Stimulated activated CD4-positive, alpha-beta T cell treated with anti-CD3 and anti-CD28 coated beads, TNF-alpha, amount 100 ng/mL, for 4 hours (primary cell): ENCODE measurements at places on chromosomes 11 and 22.
A peak's percentile ranks its signal among the peaks of the same experiment; 100 is the strongest.

GRCh38 chr11:131739243-131739882 is 368.9 kb downstream of the NTM start:
- DNase-seq = no peak

DNA sequence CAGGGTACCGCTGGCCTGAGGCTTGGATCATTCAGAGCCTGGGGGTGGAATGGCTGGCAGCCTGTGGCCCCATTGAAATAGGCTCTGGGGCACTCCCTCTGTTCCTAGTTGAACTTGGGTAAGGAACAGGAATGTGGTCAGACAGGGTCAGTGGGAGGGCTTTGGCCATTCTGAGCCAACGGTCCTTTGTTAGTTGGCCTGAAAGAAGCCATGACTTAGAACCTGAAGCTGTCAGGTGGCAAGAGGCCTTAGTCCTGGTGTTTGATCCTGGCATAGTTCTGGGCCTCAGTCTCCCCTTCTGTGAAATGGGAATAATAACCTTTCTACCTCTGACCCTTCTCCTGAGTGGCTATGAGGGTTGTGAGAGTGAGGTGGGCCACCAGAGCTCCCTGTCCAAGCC is 8.3 kb downstream of the PGAP2 start:
- no peak for DNase-seq

DNA sequence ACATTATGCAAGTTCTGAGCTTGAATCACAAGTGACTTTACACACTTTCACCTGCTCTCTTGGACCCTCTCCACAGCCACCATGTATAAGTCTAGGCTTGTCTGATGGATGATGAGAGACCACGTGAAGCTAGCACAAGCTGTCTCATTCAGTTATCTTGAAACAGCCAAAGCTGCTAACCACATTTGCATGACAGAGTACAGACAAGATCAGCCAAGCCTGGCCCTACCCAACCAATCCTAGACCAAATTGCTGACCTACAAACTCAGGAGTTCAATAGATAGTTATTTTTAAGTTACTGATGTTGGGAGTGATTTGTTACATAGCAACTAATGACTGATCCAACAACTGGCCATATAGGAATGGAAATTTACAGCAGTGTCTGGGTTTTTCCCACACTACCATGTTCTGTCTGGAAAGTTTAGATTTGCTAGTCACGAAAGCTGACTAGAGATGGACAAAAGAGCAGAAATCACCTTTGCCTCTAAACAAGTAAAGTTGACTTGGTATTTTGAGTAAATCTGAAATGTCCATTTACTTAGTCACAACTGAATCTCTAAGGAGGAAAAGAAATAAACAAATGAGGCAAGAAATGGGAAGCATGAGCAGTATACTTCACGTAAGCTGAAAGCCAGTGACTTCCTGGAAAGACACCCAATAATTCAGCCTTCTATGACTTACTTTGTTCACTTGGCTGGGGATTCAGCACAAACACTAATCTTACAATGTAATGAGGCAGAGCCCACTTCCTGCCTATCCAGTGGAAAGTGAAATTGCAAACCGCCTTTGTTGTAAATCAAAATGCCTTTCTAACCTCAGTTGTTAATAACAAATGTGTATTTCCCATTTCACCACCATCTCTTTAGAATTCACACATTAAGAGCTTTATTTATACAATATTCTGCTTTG is 101.7 kb downstream of the FAM181B start:
- DNase-seq = no peak

DNA sequence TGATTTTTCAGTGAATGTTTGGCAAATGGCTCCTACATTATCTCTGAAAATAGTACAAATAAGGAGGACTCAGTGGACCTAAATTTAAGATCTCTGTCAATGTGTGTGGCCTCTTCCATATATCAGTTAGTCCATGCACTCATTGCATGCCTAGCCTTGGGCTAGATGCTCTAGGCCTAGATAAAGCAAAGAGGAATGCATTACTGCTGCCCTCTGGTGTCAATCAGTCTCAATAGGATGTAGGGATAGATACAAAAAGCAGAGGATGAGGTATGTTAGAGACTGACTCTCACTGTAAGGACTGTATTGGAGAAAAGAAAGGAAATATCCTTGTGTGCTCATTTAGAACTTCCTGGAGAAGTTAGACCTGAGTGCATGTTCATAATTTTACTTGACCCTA is 42.0 kb downstream of the MS4A2 start:
- no peak for DNase-seq

DNA sequence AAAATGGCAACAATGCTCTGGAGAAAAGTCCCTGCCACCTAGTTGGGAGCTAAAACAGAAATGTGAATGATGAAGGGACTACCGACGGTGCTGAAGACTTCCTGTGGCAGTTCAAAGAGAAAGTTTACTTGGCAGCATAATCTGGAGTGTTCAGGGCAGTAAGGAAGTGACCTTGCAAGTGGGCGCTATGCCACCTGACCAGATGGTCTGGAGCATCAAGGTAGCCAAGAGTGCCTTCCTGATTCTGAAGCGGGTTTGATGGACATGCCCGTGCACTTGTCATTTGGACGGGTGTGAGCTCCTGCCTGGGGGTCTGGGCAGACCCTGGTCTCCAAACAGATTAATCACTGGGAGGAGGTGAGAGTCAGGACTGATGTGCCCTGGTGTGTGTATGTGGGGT is 1.8 kb upstream of the SNX19 start:
- no peak for DNase-seq

- no peak for DNase-seq
Measured at GRCh38 chr11:27931770-27932169, 176.2 kb downstream of the KIF18A start.

- no peak for DNase-seq
Measured at GRCh38 chr11:8020244-8020597, 33.1 kb downstream of the EIF3F start.

DNA sequence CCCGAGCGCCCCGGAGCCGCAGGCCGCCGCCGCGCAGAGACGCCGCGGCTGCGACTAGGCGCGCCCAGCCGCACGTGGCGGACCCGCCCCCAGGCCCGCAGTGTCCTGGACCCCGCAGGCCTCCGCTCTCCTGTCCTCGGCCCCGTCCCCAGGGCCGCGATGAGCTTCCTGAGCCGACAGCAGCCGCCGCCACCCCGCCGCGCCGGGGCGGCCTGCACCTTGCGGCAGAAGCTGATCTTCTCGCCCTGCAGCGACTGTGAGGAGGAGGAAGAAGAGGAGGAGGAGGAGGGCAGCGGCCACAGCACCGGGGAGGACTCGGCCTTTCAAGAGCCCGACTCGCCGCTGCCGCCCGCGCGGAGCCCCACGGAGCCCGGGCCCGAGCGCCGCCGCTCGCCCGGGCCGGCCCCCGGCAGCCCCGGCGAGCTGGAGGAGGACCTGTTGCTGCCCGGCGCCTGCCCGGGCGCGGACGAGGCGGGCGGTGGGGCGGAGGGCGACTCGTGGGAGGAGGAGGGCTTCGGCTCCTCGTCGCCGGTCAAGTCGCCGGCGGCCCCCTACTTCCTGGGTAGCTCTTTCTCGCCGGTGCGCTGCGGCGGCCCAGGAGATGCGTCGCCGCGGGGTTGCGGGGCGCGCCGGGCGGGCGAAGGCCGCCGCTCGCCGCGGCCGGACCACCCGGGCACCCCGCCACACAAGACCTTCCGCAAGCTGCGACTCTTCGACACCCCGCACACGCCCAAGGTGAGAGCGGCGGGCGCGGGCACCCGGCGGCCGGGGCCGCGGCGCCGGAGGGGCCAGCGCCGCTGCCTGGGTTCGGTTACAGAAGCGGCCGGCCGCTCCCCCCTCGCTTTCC is 528 bp downstream of the WEE1 start:
- DNase-seq = no peak

GRCh38 chr11:22577854-22578253 is 47.8 kb downstream of the FANCF start:
- DNase-seq = no peak

DNA sequence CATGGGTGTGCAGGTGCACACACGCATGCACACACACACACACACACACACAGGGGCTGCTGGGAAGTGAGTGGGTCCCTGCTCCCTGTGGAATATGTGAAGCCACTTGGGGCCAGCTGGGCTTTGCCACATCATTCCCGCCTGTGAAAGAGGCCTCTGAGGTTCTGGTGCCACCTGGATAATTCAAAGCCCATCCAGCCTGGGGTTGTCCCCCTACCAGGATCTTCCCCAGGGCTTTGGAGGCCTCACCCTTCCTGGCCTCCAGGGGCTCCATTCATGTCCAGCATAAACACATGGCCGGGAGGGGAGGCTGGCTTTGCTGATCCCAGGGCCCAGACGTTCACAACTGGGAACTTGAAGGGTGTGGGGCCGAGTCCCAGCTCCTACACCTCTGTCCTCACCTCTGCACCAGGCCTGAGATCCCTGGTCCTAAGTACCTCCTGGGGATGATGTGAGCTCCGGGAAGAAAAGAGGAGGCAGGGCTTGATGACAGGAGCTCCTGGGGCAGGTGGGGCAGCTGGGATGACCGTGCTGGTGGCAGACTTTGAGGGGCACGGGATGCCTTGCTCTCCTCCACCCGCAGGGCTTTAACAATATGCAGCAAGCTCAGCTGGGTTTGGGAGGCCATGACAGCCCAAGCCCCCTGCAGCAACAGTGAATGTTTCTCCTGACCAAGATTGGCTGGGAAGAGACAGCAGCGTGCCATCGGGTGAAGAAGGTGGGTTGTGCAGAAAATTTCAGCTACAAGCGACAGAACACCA is 14.2 kb downstream of the LINC01488 start:
- DNase-seq = no peak

- no peak for DNase-seq
Measured at GRCh38 chr11:721741-722345, 15.8 kb downstream of the EPS8L2 start.

DNA sequence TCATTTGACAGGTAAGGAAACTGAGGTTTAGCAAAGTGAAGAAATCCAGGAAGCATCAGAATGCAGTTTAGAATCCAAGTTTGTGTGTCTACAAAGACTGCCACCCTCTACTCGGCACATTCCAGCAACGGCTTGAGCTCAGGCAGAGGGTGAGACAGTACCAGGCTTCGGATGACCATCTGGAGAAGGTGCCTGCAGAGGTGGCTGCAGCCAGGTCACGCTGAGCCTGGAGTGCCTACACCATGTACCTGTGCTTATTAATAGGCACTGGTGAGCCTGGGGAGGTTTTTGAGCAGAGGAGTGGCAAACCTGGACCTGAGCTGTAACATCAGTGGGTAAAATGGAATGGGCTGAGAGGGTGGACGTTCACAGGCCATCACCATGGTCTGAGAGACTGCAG is 4.7 kb downstream of the FXYD6 start:
- no peak for DNase-seq

- DNase-seq = no peak
Measured at GRCh38 chr11:64679846-64680245, 43.2 kb downstream of the NRXN2 start.

- DNase-seq = no peak
Measured at GRCh38 chr11:34522188-34522587, 8.6 kb upstream of the ELF5 start.

DNA sequence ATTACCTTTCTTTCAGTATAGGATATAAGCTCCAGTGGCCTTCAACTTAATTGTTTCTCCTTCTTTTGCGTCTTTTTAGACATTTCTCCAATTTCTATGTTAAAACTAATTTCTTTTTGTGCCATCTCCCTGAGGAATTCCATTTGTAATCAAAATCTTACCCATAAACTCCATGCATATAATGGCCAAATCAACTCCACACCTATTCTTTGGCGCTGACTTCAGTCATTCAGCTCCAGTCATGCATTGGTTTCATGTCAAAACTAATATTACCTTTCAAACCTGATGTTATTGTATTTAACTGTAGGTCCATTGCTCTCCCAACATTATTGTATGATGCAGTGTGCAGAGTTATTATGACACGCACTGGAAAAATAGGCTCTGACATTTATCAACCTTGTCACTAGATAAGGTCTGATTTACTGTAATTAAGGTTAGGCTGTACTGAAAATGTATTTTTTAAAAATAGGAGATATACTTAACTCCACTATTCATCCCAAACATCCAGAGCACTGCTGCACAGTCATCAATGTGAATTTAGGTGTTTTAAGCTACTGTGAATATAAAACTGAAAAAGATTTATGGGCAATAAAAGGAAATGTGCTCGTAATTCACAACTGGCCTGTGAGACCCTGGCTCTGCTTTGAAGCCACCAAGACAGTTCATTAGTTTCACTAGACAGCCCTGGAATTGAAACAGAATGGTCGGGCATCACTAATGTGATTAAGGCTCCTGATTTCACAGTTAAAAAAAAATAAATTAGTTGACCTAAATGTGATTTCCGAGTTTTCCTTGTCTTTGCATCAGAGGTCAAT is 180.6 kb upstream of the GRIA4 start:
- DNase-seq = no peak

DNA sequence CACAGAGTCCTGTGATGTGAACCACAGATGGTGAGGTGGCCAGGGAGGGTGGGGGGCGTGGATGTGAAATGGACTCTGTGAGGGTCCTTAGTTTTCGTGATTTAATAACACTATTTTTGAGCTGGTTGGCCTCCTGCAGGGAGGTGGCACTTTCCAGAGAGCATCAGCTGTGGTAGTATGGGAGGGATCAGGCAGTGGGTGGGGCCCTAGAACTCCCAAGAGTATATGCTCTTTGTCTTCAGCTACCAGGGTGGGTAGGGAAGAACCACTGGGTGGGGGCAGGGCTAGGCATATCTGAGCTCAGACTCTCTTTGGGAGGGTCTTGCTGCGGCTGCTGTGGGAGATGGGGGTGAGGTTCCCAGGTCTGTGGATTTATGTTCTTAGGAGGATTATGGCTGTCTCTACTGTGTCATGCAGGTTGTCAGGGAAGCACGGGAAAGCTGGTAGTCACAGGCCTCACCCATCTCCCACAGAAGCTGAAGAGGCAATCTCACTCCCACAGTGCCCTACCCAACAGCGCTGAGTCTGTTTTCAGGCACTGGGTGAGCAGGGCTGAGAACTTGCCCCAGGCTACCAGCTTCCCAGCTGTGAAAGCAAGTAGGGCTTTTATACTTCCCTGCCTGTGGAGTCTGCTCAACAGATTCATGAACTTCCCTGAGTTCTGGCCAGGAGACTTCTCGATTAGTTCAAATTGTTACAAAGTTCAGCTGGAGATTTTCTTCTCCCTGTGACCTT is 47.9 kb upstream of the SNX19 start:
- DNase-seq = no peak

GRCh38 chr11:110715541-110715940 is 3.3 kb upstream of the ARHGAP20 start:
- no peak for DNase-seq

GRCh38 chr11:12212174-12212820 is 101.9 kb downstream of the MICAL2 start:
- DNase-seq = no peak

DNA sequence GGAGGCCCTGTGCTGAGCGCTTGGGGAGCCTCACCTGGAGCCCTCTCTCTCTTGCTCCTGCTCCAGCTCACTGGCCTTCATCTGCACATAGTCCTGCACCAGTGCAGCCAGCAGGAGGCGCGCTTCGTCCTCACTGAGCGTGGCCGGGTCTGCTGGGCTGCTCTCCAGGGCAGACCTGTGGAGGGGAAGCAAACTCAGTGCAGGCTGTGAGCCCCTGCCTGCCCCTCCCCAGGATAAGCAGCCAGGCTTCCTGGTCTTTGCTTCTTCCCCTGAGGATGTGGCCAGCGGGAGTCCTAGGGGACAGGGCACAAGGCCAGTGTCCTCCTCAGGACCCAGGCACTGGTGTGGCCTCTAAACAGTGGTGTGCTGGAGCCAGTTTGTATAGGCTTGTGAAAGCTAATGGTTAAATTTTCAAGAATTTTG is 2.2 kb downstream of the CALCA start:
- peak; percentile 15 for DNase-seq
